ENCODE measurements at places on chromosomes 7 and 10. TPM values are rescaled to one million over a fixed set of nuclear protein-coding genes. Genes with fewer than 3 reads are reported as not detected.

DNA sequence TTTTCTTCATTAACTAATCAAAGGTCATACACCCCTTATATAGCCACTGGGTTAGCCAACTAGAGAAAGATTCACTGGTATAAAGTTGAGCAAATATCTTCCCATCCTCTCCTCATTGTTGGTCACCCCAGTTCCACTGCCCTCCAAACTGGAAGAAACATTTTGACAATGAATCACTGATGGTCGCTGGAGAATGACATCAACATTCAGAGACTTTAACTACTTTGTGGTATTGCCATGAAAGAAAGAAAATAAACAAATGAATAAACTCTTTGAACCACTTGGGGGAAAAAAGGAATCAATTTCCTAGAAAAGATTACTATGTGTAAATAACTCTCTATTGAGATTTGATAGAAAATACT, 23.4 kb downstream of the HYCC1 start:
- no peaks in the 10 kb centered on the region for H3K27me3 ChIP-seq
- peaks cover 34% of the 10 kb centered on the region for H3K36me3 ChIP-seq
- H3K4me1 ChIP-seq: peaks cover 35% of the 10 kb centered on the region
- no peak overlapping the region for H3K27ac ChIP-seq

- peaks cover 15% of the 10 kb centered on the region for H3K4me1 ChIP-seq
- no peak overlapping the region for H3K4me3 ChIP-seq
- H3K27ac ChIP-seq: no peak overlapping the region
- no peaks in the 10 kb centered on the region for H3K36me3 ChIP-seq
- DNase-seq: peak; percentile 45
Measured at GRCh38 chr7:130481898-130482297, 10.0 kb upstream of the MEST start.

DNA sequence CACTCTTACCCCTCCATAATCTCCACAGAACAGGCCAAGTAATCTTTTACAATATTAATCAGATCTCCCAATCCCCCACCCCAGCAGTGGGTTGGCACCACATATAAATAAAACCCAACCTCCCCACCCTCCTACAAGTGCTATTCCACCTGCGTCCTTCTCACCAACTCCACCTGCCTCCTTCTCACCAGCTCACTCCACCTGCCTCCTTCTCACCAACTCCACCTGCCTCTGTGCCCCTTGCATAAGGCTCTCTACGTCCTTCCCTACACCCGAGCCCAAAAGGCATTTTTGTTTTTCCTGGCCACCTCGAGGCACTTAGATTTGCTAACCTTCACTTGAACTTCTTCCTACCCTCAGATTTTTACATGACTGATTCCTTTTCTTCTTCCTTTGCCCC, 89.7 kb downstream of the ATE1 start:
- H3K4me3 ChIP-seq: no peak overlapping the region
- H3K27me3 ChIP-seq: no peaks in the 10 kb centered on the region
- no peaks in the 10 kb centered on the region for H3K4me1 ChIP-seq
- H3K36me3 ChIP-seq: peaks cover 13% of the 10 kb centered on the region
- no peak overlapping the region for H3K27ac ChIP-seq

DNA sequence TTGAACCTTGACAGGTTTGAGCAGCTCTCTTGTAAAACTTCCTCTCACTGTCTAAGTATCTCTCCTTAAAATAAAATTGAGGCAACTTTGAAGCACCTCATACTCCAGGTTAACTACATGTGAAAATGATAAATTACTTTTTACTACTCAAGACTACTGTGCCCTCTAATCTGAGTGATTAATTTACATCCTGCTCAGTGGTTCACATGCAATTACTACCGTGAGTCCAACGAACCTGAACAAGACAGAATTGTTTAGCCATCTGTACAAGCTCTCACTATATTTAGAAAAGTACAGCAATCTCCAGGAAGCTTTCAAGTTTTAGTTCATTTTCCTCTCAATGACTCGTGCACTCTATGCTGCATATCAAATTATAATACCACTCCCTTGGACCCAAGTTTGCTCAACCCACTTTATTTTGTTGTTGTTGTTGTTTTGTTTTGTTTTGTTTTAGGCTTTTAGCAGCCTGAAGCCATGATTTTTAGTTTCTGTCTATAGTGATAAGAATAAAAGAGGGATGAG, 21.2 kb downstream of the PDE1C start:
- no peak overlapping the region for H3K4me3 ChIP-seq
- H3K27me3 ChIP-seq: no peaks in the 10 kb centered on the region
- DNase-seq: no peak
- H3K4me1 ChIP-seq: no peaks in the 10 kb centered on the region

DNA sequence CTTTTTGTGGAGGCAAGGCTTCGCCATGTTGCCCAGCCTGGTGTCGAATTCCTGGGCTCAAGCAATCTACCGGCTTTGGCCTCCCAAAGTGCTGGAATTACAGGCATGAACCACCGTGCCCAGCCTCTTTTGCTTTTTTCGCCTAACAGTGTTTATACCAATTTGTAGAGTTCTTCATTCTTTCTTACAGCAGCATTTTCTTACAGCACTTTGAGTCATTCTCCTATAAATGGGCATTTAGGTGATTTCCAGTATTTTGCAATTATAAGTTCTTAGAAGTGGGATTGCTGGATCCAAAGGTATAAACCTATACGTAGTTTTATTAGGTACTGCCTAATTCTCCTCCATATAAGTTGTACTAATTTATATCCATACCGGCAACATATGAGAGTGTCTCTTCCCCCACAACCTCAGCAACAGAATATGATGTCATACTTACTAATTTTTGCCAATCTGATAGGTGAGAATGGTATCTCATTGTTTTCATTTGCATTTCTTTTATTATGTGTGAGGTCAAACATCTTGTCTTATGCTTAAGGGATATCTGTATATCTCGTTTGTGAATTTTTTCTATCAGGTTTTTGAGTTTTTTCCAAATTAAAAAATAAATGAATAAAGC, 39.1 kb downstream of the SUFU start:
- no peaks in the 10 kb centered on the region for H3K36me3 ChIP-seq
- no peak overlapping the region for H3K27ac ChIP-seq
- H3K27me3 ChIP-seq: no peaks in the 10 kb centered on the region

GRCh38 chr10:123580426-123580825, 85.7 kb upstream of the GPR26 start:
- no peak overlapping the region for H3K4me3 ChIP-seq
- H3K27me3 ChIP-seq: peaks cover 9% of the 10 kb centered on the region
- no peaks in the 10 kb centered on the region for H3K4me1 ChIP-seq
- H3K27ac ChIP-seq: no peak overlapping the region
- no peaks in the 10 kb centered on the region for H3K36me3 ChIP-seq
- no peak for DNase-seq

- no peaks in the 10 kb centered on the region for H3K36me3 ChIP-seq
- H3K4me3 ChIP-seq: no peak overlapping the region
- peaks cover 4% of the 10 kb centered on the region for H3K4me1 ChIP-seq
- peaks cover 10% of the 10 kb centered on the region for H3K27me3 ChIP-seq
- H3K27ac ChIP-seq: no peak overlapping the region
Measured at GRCh38 chr7:129550693-129551360, 48.5 kb downstream of the SMKR1 start.

DNA sequence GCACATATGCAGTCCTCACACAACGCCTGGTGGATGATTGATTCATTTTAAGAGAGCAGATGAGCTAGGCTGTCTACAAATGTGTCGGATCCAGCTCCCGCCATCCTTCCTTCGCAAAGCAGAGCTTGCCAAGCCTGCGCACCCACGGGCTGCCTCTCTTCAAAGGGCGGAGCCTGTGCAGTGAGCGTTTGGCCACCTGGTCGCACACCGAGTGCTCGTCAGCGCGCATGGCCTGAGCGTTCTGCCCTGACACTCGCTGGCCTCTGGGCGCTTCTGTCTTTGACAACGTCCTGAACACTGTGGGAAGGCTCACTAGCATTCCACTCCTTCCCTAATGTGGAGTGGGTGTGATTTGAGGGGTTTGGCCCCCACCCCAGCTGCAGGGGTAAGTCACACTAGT, 47.1 kb upstream of the TMEM72 start:
- H3K27me3 ChIP-seq: peaks cover 50% of the 10 kb centered on the region
- peak; percentile 71 for DNase-seq
- peak overlapping the region; percentile 92 for H3K4me3 ChIP-seq
- H3K36me3 ChIP-seq: no peaks in the 10 kb centered on the region
- peak overlapping the region; percentile 2 for H3K27ac ChIP-seq
- H3K4me1 ChIP-seq: peaks cover 15% of the 10 kb centered on the region

- DNase-seq: no peak
- peaks cover 9% of the 10 kb centered on the region for H3K4me1 ChIP-seq
- no peak overlapping the region for H3K27ac ChIP-seq
Measured at GRCh38 chr7:26035552-26035951, 116.4 kb upstream of the NFE2L3 start.

- H3K36me3 ChIP-seq: peaks cover 24% of the 10 kb centered on the region
- peak overlapping the region; percentile 96 for H3K27ac ChIP-seq
- H3K4me3 ChIP-seq: peak overlapping the region; percentile 98
- no peaks in the 10 kb centered on the region for H3K27me3 ChIP-seq
- H3K4me1 ChIP-seq: peaks cover 23% of the 10 kb centered on the region
- DNase-seq: peak; percentile 65
Measured at GRCh38 chr7:74254858-74255379, 720 bp upstream of the RFC2 start.

Gene TMEM213
- not detected for total RNA-seq

Gene EN2
- total RNA-seq: not detected
